NCI-H526 (cell line): ENCODE measurements at places on chromosomes 3 and 15.
A peak's percentile ranks its signal among the peaks of the same experiment; 100 is the strongest.

- no peak for DNase-seq
Measured at GRCh38 chr3:27090275-27091041, 278.7 kb downstream of the NEK10 start.

DNA sequence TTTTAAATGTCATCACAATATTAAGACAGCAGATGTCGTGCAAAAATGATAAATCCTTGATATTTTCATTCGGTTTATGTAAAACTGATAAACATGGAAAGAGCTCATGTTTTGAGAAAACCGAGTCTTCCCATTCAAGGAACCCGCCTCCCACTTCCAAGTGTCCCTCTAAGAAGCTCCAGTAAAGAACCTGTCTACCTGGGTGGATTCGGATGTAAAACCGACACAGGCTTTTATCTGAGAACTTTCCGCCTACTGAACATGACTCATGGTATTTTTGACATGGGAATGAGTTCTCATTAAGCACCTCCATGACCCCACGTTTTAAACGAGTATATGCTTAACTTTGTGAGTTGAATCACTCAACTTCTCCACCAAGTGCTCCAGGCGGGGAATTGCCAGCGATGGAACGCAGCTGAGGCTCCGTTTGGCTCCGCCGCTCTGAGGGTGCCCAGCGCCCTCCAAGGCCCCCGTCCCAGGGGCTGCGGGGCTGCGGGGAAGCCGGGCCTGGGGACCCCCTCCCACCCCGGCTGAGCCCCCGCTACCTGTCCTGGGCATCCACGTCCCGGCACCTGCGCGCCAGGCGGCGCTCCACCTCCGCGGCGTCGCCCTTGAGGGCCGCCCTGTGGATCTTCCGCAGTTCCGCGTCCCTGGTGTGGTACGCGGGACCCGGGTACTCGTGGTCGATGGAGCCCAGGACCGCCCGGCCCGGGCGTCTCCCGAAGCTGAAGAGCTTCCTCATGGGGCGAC, 119.9 kb downstream of the LMLN start:
- DNase-seq: peak; percentile 30

DNA sequence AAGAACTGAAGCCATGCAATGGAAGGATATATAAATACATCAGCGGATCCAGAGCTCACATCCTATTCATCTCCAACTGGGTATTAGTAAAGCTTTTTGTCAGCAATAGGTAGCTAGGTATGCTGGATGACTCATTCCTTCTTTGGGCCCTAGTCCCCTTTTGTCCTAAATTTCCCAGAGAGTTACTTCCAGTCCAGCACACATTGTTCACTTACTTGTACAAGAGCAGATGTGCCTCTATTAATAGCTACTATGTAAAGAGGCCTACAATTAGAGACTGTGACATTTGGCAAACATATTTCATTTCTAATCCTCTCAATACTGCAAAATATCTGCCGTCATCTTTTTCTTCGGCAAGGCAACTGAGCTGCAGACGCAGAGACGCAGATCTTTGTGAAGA, 1.7 kb upstream of the SLC4A7 start:
- DNase-seq: no peak

- DNase-seq: peak; percentile 87
Measured at GRCh38 chr3:197186887-197187588, 111.4 kb downstream of the DLG1 start.

DNA sequence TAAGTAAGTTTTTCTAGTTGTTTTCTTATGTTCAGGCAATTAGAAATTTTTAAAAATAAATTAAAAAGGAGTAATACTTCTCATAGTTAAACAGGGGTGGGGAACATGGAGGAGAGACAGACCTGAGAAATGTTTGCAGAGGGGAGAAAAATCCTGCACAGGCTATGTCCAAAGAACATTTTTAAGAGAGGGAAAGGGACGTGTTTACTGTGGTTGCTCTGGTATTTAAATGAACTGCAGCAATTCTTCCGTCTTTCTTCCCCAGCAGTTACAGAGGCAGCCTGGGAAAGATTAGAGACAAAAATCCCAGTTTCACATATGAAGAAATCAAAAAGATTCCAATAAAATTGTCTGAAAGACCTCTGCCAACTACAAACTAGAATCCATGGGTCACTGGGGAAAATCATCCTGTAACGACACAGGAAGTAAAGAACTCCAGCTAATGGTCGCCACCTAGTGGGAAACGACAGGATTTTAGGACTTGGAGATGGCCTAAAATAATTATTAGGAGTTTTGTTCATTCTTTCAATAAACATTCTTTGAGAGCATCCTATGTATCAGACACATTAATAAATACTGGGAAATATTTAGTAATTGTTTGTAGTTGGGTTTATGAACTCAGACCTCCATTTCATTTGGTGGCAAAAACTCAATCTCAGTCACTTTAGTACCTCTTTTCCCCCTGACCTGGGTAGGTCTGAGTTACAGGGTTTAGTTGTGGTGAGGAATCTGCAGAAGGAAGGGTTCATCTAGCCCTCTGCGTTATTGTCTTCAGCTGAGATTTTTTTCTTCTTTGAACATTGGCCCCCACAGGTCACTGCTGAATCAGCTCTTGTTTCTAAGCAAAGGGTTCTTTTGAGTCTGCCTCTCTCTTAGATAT, 69.9 kb upstream of the GOLIM4 start:
- DNase-seq: peak; percentile 30

GRCh38 chr3:25169151-25169550, 258.9 kb upstream of the RARB start:
- no peak for DNase-seq
